ENCODE measurements at places on chromosomes 6 and 20.

- no peak for DNase-seq
Measured at GRCh38 chr20:49824206-49824605, 11.6 kb downstream of the SLC9A8 start.

DNA sequence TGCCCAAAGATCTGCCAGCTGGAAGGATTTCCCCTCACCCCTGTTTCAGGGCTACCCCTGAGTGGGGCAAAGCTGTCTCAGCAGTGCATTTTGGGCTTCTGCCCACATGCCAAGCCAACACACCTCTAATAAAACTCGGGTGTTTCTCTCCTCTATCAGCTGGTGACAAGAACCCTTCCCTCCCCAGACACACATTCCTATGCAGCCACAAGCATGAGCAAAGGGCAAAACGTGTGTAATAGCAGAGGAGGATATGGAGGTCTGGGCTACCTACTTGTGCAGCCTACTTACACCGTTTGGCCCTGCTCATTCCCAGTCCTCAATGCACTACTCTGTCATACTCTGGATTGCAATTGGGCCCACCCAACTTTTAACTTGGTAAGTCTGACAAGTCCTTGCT, 101.3 kb downstream of the IYD start:
- no peak for DNase-seq

DNA sequence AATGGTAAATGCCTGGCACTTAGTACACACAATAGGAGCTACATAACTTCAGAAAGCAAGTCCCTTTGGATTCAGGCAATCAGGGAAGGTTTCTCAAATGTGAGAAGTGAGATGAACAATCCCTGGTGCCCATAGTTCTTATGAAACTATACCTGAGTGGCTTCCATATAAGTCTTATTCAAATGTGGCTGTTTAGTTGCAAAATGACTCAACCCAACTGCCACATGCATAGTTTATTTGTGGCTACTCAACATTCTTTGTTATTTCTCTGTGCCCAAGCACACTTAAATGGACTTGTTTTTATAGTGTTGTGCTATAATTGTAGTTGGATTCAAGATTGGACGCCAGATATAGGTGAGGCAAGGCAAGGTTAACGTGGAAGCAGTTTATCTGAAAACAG, 93.7 kb upstream of the ATXN1 start:
- no peak for DNase-seq

GRCh38 chr6:13250703-13251102, 77.6 kb downstream of the TBC1D7 start:
- no peak for DNase-seq

- DNase-seq, result no peak
Measured at GRCh38 chr20:44770484-44771171, 25.0 kb downstream of the KCNK15 start.

DNA sequence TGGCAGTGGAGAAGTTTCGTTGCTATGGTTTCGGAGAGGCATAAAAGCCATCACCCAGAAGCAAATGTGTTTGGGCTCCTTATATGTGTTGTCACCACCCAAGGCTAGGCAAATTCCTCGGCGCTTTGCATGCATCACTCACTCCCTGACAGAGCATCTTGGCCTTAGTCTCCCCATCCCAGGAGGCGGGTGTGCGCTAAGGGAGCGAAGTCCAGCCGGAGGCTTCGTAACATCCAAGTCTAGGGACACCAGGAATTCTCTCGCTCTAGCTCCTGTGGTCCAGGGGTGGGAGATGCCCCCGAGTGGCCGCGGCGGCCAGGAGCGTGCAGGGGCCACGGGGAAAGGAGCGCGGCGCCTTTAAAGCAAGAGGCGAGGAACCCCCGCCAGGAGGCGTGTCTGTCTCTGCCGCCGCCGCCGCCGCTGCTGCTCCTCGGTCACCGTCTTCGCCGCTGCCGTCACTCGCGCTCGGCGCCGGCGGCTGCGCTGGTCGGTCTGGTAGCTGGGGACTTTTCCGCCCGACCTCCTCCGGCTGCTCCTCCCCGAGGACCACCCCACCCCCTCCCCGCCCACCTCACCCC, at the start of gene GRIK2:
Gene GRIK2 (plus strand): TSS at position 458 of the 578 bp plus-strand sequence.
- DNase-seq, result no peak

DNA sequence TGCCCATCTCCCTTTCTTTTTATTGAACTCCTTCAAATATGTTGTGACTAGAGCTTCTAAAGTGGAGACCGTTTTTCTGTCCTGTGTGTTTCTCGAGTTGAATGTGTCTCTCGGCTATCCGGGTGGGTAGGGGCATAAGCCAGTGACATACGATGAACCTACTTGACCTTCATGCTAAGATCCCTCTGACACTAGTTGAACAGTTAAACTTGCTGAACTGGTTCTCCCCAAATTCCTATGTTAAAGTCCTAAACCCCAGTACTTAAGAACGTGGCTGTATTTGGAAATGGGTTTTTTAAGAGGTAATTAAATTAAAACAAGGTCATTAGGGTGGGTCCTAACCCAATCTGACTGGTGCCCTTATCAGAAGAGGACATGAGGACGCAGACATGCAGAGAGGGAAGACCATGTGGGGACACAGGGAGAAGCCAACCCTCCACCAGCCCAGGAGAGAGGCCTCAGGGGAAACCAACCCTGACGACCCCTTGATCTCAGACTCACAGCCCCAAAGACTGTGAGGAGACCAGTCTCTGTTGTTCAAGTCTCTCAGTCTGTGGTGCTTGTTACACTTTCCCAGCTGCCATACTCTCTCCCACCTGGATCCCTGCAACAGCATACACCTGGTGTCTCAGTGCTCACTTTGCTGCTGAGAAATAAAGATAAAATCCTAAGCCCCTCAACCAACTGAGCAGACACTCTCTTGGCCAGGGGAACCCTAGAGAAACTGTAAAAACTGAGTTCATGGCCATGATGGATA, 208.4 kb downstream of the MYLK4 start:
- DNase-seq, result no peak

DNA sequence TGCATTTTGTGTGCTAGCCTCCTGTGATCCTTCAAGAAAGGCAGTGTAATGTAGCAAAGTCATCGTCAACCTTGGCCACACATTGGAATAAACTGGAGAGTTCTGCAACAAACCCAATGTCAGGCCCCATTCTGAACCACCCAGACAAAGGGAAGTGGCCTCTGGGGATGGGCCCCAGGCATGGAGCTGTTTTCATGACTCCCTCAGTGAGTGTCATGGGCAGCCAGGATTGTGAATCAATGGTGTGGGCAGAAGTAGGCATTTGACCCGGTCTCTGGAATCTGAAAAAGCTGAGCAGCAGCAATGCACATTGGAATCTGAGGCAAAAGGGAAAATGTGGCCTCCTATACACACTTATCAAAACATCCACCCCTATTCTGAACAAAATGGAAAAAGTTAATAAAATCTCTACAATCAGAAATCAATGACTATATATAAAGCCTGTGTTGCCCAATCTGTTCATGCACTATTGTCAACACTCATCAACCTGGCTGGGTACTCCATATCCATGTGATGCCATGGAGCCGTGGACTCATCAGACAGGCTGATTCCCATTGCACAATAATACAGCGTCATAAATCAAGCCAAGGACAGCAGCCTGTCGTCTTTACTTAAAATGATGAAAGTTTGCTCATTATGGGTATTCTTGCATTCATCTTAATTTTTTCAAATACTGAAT, 134.9 kb upstream of the STMND1 start:
- no peak for DNase-seq

All from C1 segment of cervical spinal cord (tissue), 14 donors.